ENCODE measurements at places on chromosomes 12 and 14. TPM values are rescaled to one million over a fixed set of nuclear protein-coding genes. Genes with fewer than 3 reads are reported as not detected.

The LRRK2 gene
- 1.1 TPM for total RNA-seq

The CEBPE gene
- not detected for total RNA-seq

The CNIH1 gene
- total RNA-seq, result 156 TPM

The LRP1-AS gene
- total RNA-seq, result not detected

The SLC10A1 gene
- total RNA-seq, result not detected

The SLC2A3 gene
- total RNA-seq, result 8.3 TPM

The DIO2 gene
- not detected for total RNA-seq

The FAM186B gene
- 0.48 TPM for total RNA-seq

The TRPV4 gene
- total RNA-seq, result 0.72 TPM

The KCNA5 gene
- total RNA-seq, result not detected

The SEC23A gene
- total RNA-seq, result 214 TPM

All from tracheal epithelial cell (primary cell).